GM12878 (cell line): ENCODE measurements at places on chromosomes 16 and 17.

- DNase-seq: no peak
Measured at GRCh38 chr16:25038239-25038954, 23.2 kb upstream of the ARHGAP17 start.

GRCh38 chr16:57537194-57537505, 779 bp upstream of the CCDC102A start:
- DNase-seq: no peak

DNA sequence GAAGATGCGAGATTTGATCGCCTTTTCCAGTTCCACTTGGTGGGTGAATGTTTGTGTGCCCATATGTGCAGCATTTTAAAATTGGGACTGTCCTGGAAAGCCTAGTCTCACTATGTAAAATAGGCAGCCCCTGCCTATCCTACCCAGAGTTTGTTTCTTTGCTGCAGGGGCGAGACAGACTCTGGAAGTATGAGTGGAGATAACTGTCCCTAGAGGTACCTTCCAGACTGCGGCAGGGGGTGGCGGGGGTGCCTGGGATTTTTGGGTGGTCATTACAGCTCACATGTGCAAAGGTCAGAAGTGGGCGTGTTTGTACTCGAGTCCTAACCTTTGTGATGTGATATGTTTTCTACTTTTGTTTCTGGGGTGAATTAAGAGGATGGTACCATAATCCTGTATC, 36.6 kb downstream of the MPRIP start:
- no peak for DNase-seq

- no peak for DNase-seq
Measured at GRCh38 chr17:28395426-28395825, 10.6 kb downstream of the SLC46A1 start.

- DNase-seq: no peak
Measured at GRCh38 chr17:58267347-58268324, 13.1 kb downstream of the MPO start.

DNA sequence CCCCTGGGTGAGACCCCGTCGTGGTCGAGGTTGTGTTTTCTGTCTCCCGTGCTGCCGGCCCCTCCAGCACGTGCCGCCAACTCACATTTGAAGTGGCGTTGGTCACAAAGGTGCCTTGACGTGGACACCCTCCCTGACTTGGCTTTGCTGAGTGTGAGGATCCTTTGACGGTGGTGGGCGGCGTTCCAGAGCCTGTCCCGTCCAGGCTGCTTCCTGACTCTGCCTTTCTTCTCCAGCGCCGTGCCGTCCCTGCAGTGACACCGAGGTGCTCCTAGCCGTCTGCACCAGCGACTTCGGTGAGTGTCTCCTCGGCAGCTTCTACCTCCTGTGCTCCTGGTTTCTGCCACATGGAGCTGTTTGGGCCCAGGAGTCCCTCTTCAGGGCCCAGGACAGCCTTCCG, 13.5 kb downstream of the METRNL start:
- DNase-seq: no peak

- no peak for DNase-seq
Measured at GRCh38 chr16:81165411-81166097, 69.4 kb upstream of the GCSH start.

DNA sequence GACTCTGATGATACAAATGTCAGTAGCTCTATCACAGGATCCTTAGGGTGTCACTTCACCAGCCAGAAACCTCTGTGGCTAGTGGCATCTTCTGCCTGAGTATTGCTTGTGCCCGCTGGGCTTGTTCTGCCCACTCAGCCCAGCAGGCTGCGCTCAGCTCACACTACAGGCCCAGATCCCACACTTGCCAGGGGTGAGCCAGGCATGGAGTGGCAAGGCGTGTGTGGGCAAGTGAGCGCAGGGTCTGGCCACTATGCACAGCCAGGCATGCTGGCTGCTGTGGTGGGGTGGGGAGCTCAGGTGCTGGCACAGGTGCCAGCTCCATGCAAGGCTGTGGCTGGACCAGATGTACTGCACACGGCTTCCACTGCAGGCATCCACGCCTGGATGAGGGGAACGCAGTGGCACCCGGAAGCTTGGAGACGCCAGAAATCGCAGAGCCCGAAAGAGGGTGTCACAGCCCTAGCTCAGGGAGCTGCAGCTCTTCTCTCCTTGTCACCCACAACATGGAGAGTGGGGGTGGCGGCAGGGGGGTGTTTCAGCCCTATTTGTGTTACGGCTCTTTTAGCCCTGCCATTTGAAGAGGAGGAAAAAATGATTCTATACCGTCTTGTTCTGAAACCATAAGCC, 10.2 kb downstream of the CFAP97D1 start:
- no peak for DNase-seq

GRCh38 chr16:78142788-78143187, 43.3 kb downstream of the WWOX start:
- no peak for DNase-seq

DNA sequence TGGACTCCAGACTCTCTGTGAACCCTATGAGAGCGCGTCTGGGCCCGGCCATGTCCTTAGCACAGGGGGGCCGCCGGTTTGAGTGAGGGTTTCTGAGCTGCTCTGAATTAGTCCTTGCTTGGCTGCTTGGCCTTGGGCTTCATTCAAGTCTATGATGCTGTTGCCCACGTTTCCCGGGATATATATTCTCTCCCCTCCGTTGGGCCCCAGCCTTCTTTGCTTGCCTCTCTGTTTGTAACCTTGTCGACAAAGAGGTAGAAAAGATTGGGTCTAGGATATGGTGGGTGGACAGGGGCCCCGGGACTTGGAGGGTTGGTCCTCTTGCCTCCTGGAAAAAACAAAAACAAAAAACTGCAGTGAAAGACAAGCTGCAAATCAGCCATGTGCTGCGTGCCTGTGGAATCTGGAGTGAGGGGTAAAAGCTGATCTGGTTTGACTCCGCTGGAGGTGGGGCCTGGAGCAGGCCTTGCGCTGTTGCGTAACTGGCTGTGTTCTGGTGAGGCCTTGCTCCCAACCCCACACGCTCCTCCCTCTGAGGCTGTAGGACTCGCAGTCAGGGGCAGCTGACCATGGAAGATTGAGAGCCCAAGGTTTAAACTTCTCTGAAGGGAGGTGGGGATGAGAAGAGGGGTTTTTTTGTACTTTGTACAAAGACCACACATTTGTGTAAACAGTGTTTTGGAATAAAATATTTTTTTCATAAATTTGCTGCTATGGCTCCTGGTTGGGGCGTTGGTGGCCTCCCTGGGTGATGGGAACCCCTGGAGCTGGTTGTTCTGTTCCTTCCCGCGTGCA, 23.1 kb downstream of the STAT5A start:
- DNase-seq: no peak

GRCh38 chr17:64126918-64127317, 3.0 kb downstream of the ERN1 start:
- no peak for DNase-seq
